ENCODE measurements at places on chromosomes 7 and 10.

DNA sequence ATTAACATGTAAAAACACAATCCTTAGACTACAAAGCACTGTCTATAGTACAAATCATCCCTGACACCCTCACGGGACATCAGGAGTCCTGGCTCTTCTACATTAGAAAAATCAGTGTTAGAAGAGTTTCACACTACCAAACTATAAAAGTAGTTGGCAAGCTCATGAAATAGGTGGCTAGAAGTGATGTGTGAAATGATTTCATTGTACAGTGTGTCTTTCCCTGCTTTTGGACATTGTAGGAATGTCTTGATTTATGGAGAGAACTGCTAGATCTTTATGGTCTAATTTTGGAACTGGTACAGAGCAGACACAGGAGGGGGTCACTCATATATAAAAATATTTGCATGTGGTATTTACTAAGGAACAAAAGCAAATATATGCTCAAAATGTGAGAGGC is 33.2 kb downstream of the SEMA3A start:
- no peak for DNase-seq

GRCh38 chr7:142000244-142000643 is 4.6 kb downstream of the MGAM start:
- DNase-seq, result no peak

DNA sequence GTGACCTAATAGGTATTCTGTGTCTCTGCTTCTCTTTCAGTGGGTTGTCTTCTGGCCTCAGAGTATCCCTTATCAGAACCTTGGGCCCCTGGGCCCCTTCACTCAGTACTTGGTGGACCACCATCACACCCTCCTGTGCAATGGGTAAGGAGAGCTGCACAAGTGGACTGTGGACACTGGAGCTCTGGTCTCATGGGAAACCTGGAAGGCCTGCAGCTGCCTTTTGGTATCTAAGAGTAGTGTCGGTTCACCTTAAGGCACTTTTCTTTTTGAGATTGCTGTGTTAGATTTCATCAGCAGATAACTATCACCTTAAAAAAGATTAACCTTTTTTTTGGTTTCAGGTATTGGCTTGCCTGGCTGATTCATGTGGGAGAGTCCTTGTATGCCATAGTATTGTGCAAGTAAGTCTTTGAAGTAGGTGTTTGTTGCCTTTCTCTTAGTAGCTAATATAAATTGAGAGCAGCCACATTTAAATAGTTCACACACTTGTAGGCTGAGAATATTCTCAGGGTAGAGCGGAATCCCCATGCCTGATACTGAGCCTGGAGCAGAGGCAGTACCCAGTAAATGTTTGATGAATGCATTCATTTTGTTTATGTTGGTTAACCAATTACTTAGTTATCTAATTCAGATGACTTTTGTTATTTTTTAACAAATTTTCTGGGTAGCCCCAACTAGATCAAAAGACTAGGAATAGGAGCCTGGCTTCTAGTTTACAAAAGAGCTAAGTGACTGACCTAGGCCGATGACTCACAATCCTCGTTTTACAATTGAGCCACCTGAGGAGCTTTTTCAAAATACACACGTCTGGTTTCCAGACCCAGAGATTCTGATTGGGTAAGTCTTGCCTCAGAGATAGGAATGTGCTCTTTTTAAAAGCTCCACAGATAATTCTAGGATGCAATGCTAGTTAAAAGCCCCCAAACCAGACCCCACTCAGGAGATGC is 3.6 kb downstream of the TMEM254 start:
- no peak for DNase-seq

DNA sequence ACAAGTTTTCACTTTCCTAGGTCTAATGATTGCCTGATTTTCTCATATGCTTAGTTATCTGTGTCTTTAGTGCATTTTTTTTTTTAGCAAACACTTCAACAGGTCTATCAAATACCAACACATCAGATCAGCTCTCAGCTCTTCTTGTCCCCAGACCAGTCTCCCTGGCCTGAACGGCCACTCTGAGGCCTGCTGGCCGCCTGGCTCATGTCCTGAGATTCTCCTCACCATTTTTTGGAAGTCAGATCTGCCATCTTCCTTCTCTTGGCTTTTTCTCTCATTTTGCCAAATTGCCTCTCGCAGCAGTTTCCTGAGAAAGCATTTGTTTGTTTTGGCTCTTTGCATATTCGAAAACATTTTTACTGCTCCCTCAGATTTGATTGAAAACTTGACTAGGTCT is 29.3 kb downstream of the PPP2R2D start:
- no peak for DNase-seq

- no peak for DNase-seq
These were observed 112.4 kb upstream of the IFRD1 start for GRCh38 chr7:112337892-112338291.

- no peak for DNase-seq
These were observed 52.8 kb downstream of the CDK6 start for GRCh38 chr7:92783260-92784201.

- no peak for DNase-seq
These were observed 16.8 kb upstream of the MTPN start for GRCh38 chr7:135993950-135994349.

- no peak for DNase-seq
These were observed 41.9 kb downstream of the MGAM2 start for GRCh38 chr7:142153400-142153799.

DNA sequence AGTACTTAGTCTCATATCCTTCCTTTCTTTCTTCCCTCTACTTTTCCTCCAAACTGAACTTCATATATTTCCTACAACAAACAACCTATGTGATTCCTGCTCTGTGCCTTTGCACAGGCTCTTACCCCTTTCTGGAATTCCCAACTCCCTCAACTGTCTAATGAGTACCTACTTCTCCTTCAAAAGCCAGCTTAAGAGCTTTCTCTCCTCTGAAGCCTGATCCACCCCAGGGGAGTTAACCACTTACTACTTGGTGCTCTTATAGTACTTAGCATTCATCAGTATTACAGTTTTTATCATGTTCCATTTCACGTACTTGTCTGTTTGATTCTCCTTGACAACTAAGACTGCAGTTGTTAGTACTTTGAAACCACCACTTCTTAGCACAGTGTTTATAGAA is 246.1 kb downstream of the LRRTM3 start:
- no peak for DNase-seq

- no peak for DNase-seq
These were observed 1.0 kb upstream of the ENO4 start for GRCh38 chr10:116848032-116848943.

DNA sequence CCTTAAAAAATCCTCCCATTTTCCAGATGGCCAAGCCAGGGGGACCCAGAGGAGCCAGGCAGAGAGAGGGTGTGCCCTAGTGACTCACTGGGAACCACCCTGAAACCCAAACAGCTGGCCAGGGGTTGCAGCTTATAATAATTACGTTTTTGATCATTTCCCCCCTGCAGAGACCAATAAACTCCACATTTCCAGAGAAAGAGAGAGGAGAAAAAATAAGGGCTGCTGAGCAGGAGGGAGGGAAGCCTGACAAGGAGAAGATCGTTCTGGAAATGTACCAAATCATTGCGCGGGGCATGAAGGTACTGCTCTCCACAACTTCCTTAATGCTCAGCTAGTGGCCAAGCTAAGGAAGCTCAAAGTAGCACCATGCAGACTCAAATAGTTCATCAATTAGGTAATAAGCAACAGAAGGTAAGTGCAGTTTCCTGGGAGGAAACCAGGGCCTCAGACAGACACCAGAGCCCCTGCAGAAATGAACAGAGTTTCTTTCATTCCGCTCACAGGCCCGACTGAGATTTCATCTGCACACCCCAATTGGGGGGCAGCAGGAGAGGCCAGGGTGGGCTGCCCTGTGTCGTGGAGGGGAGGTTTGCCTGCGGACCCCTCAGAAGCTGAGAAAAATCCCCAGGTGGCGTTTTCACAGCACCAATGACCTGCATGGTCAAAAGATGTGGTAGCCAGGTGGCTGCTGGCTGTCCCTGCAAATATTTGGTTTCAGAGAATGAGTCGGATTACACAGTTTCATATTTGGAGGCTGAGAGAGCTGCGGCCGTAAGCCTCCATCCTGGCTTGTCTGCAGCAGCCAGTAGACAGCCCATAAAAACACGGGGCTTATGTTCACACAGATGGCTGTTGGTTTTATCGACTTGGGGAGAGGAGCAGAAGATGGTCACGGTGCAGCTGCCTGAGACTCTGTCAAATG is 153.2 kb upstream of the LYZL2 start:
- peak; percentile 19 for DNase-seq

GRCh38 chr7:156307193-156307592 is 333.4 kb upstream of the RNF32 start:
- no peak for DNase-seq

DNA sequence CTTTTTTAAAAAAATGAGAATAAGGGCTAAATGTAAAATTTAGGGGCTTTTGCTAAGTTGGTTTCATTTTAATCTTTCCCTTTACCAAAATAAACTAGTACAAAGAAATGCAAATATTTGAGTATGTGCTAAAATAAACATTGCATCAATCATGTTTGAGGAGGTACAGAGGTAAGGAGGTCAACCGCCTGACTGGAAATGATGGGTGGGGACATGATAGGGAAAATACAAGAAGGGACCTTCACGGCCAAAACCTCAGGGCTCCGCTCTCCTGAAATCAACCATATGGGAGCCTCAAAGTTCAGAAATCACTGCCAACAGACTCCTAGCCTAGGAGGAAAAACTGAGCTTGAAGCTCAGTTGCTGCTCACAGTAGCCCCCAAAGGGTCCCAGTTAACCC is 207.6 kb downstream of the AHR start:
- DNase-seq, result no peak

GRCh38 chr7:142348921-142349405 is 91.1 kb upstream of the PRSS58 start:
- peak; percentile 39 for DNase-seq

- no peak for DNase-seq
These were observed 575.7 kb downstream of the REEP3 start for GRCh38 chr10:64096941-64097340.

- no peak for DNase-seq
These were observed 207.7 kb downstream of the SNX10 start for GRCh38 chr7:26499315-26499897.

GRCh38 chr10:36899652-36900051 is 225.7 kb upstream of the ANKRD30A start:
- no peak for DNase-seq

DNA sequence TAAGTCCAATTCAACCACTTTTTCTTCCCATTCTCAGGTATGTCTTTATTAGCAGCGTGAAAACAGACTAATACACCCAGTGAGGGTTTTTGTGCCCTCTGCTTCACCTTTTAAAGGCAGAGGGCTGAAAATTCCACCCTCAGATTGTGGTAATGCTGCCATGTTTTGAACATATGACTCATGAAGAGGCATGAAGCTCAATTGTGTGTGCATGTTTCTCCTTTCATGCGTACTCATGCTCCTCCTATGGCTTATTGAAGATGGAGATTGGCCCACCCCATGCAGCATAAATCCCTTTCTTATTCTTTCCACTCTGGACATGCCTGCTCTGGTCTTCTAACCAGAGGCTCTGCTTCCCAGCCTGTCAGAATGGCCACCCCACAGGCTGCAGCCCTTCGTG is 168.0 kb upstream of the PRKCQ start:
- no peak for DNase-seq

DNA sequence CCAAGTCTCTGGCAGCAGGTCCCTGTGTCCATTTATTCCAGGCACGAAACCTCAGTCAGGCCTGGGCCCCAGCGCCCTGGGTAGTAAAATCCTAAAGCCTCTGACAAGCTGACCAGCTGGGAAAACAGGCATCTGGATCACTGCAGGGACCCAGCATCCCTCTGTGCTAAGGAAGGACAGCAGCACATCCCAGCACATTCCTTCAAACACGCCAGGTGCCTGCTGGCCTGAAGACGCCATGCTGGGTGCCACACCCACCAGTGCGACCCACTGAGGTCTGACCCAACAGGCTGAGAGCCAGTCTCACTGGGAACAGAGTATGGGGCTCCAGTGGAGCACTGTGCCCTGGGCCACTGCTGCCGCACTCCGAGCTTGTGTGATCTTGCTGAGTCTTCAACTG is 6.4 kb downstream of the DNAJB12 start:
- DNase-seq, result no peak

- DNase-seq, result no peak
These were observed 452 bp downstream of the SEMA3C start for GRCh38 chr7:80918399-80918798.

GRCh38 chr7:100540073-100540723 is 1.2 kb downstream of the AGFG2 start:
- DNase-seq, result no peak

DNA sequence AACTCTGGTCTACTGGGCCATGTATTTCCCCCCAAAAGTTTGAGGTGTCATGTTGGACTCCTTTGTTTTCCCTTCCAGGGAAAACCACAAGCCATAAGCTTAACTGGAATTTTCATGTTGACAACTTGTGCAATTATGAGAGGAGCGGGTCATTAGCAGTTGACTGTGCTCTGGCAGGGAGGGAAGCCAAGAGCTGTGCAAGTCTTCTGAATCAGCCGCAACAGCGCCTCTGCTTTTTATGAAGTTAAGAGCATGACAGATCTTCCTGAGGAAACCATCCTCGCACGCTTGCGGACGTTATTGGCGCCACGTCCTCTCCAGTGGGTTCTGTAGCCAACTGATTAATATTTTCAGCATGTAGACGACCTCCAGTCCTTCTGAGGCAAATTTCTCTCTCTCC is 148.7 kb upstream of the MKI67 start:
- DNase-seq, result peak; percentile 40

All from NCI-H2171 (cell line).